Activated naive CD4-positive, alpha-beta T cell treated with Interleukin-2 at 50 U/mL for 16 hours (primary cell): ENCODE measurements at places on chromosomes 4 and X.

GRCh38 chr4:127843704-127844600, 36.7 kb upstream of the PLK4 start:
- DNase-seq = no peak

GRCh38 chr4:141220271-141220670, 424 bp upstream of the ZNF330 start:
- no peak for DNase-seq

DNA sequence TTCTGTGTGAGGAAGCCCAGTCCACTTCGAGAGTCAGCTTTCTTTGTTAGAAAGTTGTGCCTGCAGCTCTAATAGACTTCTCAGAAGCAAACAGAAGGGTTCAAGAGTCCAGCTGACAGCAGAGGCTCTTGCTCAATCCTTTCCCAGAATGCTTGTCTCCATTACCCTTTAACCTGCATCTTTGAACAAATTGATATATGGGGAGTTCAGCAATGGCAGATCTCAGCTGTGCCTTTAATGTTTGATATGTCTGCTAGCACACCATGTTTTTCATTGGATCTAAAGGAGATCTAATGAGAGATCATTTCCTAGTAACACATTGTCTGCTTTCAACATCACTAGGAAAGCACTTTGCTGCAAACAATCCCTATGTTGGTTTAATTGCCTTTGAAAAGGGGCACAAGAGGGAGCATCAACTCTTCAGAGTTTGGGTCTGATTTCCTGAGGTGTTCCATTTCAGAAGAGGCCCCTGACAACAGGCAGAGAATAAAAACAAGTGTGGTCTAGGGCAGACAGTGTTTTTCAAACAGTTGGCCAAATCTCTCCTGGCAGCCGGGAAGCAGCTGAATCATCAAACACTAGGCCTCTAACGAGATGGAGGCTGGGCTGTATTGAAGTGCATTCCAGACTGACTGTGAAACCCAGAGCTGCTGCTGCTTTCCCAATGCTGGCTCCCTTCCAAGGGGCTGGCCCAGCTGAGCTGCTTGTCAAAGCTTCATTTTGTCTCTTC, 55.5 kb downstream of the LUZP4 start:
- no peak for DNase-seq

- DNase-seq = no peak
Measured at GRCh38 chr4:173171098-173171497, 2.5 kb downstream of the GALNT7 start.

- peak; percentile 48 for DNase-seq
Measured at GRCh38 chr4:38664706-38665401, 855 bp downstream of the KLF3 start.
